Activated T-cell treated with anti-CD3 and anti-CD28 coated beads for 4 hours (primary cell): ENCODE measurements at places on chromosomes 1 and 21.

GRCh38 chr21:39374046-39374445 lies 25.2 kb upstream of the HMGN1 start:
- no peak for DNase-seq

- no peak for DNase-seq
Observed at GRCh38 chr21:32843561-32843960, 72.0 kb upstream of the PAXBP1 start.

- no peak for DNase-seq
Observed at GRCh38 chr1:175563236-175563895, 180.0 kb downstream of the TNR start.

GRCh38 chr1:203467550-203467921 lies 8.1 kb upstream of the PRELP start:
- DNase-seq = no peak

DNA sequence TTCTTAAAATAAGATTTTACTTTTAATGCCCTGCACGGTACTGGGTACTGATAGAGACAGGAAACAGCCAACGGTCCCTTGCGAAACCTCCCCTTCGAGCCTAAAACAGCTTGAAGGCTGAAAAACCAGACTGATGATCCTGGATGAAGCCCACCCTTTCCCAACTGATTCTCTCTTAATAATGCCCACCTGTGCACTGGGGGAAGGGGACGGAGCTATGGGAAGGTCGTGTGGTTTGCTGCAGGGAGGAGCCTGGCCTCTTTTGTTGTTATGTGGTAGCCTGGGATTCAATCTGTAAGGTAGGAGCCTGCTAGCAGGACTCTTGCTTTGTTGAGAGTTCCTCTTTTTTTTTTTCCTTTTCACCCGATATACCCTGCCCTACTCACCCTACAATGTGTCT lies 25.6 kb downstream of the SAMSN1 start:
- DNase-seq = no peak

DNA sequence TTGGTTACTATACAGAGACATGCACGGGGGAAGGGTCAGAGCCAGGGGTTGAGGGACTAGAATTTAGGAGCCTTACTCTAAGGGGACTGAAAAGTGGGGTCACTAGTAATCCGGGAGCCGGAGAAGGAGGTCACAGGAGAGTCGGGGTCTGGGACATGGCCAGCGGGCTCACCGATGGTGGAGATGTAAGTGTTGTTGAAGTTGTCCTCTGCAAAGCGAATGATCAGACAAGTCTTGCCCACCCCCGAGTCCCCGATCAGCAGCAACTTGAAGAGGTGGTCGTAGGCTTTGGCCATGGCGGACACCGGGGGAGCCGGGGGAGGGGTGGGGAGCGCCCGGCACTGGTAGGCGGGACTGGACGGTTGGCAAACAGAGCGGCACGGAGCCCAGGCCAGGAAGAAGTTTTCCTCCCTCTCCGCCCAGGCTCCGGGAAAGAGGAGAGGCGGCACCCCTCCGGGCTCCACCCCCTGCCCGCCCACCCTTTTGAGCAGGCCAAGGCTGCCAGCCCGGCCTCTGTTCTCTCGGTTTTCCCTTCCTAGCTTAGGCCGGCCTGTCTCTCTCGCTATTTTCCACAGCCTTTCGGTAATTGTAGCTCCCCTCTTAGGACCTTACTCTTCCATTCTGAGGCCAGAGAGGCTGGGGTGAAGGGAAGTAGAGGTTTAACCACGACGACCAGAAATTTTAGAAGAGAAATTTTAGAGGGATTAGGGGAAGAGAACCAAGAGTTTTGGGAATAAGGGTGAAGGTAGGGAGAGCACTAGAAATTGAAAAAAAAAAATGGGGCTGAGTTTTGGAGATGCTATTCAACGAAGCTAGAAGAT lies at the start of gene RAB13:
Gene RAB13 (minus strand): TSS at position 399 of the 821 bp plus-strand sequence. CDS start 103 bp downstream, at position 296.
- no peak for DNase-seq

GRCh38 chr1:152836870-152837269 lies 5.8 kb upstream of the LCE6A start:
- no peak for DNase-seq

GRCh38 chr1:108028841-108029388 lies 63.9 kb upstream of the VAV3 start:
- no peak for DNase-seq

DNA sequence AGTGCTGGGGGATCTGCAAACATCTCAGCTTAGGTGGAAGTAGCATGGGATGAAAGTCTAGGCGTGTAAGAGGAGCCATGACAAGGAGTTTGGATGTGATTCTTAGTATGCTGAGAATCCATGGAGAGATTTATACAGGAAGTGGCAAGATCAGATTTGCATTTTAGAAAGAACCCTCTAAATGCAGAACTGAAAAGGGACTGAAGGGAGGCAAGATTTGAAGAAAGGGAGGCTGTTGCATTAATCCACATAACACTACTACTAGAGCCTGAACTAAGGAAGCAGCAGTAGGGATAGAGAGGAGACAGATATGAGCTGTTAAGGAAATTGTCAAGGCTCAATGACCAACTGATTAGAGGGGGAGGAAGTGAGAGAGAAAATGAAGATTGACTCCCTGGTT lies 9.8 kb downstream of the C1orf74 start:
- no peak for DNase-seq

DNA sequence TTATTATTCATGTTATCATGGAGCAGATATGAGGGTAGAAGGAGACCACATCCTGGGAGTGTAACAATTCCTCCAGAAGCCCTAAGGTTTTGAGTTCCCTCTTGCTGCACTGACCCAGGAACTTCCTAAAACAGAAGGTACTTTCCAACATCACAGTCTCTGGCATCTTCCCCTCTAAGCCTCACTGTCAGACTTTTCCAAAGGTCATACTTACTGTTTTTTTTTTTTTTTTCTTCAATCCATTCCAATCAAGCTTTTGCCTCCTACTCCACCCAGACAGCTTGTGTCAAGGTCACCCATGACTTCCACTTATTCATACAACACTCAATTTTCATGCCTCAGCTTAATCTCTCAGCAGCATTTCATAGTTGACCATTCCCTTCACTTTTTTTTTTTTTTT lies 18.4 kb upstream of the UQCRHL start:
- no peak for DNase-seq

GRCh38 chr1:65260851-65261473 lies 48.4 kb upstream of the DNAJC6 start:
- DNase-seq = no peak

- DNase-seq = no peak
Observed at GRCh38 chr1:68217060-68217554, 15.2 kb downstream of the WLS start.

GRCh38 chr1:57467830-57468229 lies 44.0 kb upstream of the DAB1 start:
- no peak for DNase-seq

GRCh38 chr1:113990530-113990929 lies 11.3 kb downstream of the OLFML3 start:
- no peak for DNase-seq

GRCh38 chr1:160720356-160721085 lies 8.9 kb upstream of the CD48 start:
- no peak for DNase-seq

DNA sequence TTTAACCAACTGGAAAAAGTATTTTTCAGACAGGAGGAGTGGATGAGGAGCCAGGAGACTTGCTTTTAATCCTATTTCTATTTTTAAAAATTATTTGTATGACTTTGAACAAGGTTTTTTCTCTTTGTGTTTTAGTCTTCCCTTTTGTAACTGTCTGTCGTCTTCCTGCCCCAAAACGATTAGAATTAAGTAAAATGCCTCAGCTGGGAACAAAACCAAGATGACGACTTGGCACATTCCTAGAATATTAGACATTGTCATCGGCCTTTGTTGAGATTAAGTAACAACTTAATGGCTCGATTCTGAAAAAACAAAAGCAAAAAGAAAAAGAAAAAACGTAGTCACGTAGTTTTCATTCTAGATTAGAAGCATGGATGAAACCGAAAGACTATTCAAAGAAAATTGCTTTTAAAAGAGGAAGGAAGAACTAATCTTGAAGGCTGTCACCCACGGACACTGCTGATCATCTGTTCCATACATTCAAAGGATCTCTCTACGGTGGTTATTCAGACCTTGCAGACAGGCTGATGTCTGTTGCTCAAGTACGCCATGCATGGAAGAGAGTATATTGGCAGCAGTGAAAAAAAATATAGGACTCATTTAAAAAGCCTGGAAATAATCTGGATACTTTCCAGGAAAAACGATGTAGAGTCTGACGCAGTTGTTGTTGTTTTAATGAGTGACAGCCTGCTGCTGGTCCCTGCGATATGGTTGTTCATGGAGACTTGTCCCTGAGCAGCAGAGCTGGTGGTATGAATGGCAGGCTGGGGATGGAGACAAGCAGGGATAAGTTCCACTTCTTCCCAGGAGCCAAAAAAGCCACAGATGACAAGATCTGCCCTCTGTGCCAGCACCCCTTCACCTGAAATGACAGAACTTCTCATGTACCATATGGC lies 16.8 kb downstream of the GNG4 start:
- no peak for DNase-seq

DNA sequence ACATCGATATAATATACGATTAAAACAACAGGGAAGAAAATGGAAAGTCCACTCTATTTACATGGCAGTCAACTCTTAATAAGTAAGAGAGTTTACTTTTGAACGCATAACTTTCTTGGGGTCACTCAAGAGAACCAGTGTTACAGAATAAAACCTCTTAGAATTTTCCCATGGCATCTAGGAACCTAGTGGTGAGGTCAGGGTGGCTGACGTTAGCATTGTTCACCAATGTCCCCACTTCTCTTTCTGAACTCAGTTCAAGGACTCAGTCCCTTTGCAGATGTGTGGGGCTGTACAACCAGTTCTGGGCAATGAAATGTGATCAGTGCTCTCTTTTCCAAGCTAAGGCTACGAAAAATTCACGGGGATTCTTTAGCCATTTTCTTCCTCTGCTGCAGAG lies 2.6 kb upstream of the RNF2 start:
- DNase-seq = no peak

DNA sequence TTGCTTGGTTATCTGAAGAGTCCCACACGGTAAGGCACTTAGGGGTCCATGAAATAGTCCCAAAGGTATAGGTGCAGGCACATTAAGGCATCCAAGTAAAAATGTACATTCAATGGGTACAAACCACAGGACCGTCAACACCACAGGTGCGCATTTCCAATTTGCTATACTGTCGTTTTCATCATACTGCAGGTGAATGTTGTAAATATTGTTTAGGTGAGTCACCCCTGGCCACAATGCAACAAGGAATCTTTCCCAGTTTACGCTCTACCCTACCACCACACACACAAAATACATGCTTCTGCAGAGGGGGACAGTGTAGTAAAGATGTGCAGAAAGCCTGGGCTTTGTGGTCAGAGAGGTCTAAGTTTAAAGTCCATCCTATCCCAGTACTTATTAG lies 13.7 kb downstream of the CADM3 start:
- DNase-seq = no peak

DNA sequence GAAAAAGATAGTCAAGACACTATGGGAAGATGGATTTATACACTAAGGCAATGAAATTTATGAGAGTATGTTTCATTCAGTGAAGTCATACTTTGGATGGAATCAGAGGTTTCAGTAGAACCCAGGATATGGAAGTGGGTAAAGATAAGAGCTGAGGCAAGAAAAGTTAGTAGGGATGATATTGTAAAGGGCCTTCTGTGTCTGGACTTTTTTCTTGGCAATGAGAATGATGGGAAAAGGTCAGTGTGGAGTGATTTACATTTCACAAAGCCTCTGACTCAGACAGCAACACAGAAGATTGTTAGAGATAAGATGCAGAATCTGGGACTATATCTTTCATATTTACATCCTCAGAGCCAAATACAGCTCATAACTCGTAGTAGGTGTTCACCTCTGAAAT lies 32.1 kb downstream of the SH3BGR start:
- no peak for DNase-seq

GRCh38 chr21:41776778-41777177 lies 9.9 kb upstream of the RIPK4 start:
- DNase-seq = no peak

GRCh38 chr1:232556351-232556750 lies 73.6 kb downstream of the SIPA1L2 start:
- DNase-seq = no peak

DNA sequence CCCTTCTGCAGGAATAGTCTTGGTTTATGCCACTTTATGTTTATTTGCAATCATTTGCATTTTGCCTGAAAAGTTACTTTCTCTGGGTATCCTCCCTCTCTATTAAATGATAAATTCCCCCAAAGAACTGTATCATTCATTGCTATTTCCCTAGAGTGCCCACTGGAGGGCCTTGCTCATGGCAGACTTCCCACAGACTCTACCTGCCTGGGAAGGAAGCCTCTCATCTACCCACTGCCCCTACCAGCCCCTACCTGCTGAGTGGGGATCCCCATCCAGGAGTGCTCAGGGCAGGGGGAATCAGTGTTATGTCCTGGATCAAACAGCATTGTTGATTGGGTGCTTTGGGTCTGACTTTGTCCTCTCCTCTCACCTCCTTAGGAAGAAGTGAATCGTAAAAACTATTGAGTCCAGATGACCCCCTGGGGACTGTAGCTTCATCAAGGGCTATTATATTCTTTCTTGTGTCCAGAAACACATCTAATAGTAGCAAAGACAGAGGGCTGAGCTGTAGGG lies 6.8 kb upstream of the LRRN2 start:
- no peak for DNase-seq

GRCh38 chr1:59443310-59443709 lies 146.4 kb downstream of the FGGY start:
- no peak for DNase-seq

- DNase-seq = no peak
Observed at GRCh38 chr1:212867192-212867591, 9.1 kb downstream of the FLVCR1 start.

DNA sequence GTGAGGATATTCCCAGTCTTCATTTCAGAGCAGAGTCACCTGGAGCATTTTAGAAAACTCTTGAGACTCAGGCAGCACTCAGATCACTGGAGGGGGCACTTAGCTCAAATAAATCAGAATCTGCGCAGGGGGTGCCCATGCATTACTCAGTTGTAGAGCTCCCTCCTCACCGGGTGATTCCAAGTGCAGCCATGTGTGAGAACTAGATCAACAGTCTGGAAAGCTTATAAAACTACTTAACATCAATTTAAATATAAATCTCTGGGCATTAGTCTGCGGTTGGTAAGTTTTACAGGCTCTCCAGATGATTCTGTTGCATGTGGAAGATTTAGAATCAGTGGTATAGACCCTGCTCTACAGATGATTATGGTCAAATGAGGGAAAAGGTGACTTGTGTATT lies 128.6 kb downstream of the ST6GALNAC3 start:
- no peak for DNase-seq

DNA sequence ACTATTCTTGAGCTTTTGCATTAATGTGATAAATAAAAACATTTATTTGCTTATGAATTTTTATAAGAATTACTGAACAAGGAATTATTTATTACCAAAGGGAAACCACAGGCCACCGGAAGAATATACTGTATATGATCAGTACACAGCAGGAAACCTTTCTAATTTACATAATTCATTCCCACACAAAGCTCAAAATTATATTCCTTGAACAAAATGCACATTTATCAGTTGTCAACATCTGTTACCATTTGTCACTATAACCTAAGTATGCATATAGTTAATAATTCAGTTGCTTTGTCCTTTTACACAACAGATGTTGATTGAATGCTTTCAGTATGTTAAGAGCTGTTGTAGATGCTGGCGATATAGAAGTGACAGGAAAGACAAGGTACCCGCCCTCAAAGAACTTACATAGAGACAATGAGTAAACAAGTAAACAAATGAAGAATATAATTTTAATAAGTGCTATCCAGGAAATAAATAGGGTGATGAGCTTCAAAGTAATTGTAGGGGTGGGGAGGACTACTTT lies 27.2 kb downstream of the VPS45 start:
- no peak for DNase-seq
